ENCODE measurements at places on chromosomes 4 and X.

DNA sequence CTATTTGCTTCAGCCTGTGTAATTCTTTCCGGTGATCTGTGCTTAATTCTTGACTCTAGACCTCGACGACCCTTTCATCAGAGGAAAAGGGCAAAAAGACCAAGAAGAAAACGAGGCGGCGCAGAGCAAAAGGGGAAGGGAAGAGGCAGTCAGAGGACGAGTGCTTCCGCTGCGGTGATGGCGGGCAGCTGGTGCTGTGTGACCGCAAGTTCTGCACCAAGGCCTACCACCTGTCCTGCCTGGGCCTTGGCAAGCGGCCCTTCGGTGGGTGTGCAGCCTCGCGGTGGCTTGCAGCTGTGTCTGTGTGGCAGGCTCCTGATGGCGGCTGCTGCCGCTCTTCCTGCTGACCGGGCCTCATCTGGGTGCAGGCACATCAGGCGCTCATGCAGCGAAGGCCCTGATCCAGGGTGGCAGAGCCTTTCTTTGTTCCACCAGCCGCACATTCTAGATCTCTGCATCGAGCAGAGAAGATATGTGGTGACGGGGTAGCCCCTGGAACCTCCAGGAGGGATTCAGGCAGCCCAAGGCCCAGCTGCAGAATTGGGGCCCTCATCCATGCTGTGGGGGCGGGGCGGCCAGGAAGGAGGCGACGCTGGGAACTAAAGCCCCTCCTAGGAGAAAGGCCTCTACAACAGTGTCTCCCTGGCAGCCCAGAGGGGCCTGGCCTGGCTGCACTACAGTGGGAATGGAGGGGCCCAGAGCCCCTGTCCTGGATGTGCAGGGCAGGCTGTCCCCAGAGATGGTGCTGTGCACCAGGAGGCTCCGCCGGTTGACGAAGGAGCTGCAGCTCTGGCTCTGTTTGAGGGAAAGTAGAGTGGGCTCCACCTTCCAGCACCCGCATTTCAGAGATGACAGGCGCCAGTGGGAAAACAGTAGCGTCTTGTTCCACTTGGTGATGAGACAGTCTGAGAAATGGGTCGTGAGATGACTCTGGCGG is 32.1 kb downstream of the NELFA start:
- DNase-seq = no peak

- DNase-seq = no peak
These were observed 180.4 kb upstream of the HHIP start for GRCh38 chr4:144465546-144465945.

- DNase-seq = no peak
These were observed 112.9 kb upstream of the VCX start for GRCh38 chrX:7730071-7730470.

GRCh38 chr4:152155070-152155469 is 380.8 kb downstream of the FBXW7 start:
- no peak for DNase-seq

- DNase-seq = no peak
These were observed 41.3 kb upstream of the TXK start for GRCh38 chr4:48175328-48175727.

DNA sequence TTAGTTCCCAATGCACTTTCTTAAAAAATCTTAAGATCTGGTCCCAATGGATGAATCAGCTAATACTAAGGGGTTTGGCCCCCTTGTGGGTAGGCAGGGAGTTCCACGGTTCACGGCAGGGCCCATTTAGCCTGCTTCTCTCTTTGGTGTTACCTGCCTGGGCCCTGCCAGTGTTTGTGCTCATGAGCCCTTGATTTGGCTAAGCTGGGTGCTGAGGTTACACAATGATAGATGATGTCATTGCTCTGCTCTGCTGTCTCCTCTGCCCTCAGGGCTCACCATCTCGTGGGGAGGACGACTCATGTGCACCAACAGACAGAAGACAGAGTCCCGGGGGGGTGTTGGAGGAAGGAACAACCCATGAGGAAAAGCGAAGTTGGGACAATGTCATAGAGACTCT is 24.4 kb downstream of the RTL5 start:
- no peak for DNase-seq

- DNase-seq = no peak
These were observed 67.5 kb downstream of the PPEF2 start for GRCh38 chr4:75834772-75835154.

DNA sequence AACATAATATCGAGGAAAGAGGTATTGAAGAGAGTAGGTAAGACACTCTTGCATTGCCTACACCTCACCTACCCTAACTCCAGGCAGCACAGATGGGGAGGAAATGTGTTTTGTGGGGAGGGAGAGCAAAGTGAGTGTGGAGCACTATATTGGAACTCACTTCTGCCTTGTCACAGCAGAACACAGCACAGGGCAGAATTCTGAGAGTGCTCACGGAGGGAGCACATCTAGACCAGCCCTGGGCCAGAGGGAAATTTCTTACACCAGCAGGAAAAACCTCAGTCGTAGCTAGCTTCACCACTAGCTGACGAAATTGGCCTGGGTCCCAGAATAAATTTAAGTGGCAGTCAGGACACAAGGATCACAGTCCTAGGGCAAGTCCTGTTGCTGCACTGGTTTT is 517.3 kb downstream of the TMA16 start:
- no peak for DNase-seq

GRCh38 chr4:48432017-48432416 is 51.1 kb upstream of the SLC10A4 start:
- DNase-seq = no peak

GRCh38 chr4:36332782-36333131 is 51.3 kb downstream of the DTHD1 start:
- no peak for DNase-seq

- no peak for DNase-seq
These were observed 690 bp upstream of the NEIL3 start for GRCh38 chr4:177308847-177309521.

GRCh38 chr4:166422475-166422874 is 549.4 kb downstream of the TLL1 start:
- no peak for DNase-seq

DNA sequence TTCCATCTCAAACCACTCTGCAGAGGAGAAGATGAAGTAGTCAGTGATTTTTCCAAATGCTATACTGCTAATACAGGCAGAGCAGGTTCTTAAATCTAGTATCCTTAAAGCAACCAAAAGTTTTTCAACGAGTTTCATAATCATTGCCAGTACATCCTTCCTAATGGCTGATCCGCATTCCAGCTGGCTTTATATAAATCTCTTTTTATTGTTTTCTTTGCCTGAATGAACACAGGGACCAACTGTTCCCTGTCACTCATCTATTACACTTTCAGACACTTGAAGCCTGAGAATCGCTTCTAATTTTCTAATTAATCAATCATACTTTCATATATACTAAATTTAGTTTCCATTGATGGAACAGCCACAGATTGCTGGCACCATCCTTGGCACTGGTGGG is 508.6 kb downstream of the RAB28 start:
- DNase-seq = no peak

- DNase-seq = peak; percentile 26
These were observed 51.2 kb upstream of the KLF3 start for GRCh38 chr4:38612646-38613414.

DNA sequence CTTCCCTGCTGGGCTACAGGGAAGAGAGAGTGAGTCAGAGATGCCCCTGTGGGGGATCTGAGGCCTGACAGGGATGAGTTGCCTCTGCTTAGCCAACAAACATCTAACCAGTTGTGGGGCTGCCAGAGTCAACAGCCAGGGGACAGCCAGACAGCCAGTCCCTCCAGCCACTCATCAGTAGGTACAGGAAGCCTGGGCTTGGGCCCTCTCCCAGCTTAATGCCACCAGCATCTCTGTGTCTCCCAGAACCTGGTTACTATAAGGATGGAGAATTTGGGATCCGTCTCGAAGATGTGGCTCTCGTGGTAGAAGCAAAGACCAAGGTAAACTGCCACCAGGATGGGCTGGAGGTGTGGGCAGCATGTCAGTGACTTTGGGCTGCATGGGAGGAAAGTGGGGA is 17.3 kb upstream of the SASH3 start:
- DNase-seq = no peak

DNA sequence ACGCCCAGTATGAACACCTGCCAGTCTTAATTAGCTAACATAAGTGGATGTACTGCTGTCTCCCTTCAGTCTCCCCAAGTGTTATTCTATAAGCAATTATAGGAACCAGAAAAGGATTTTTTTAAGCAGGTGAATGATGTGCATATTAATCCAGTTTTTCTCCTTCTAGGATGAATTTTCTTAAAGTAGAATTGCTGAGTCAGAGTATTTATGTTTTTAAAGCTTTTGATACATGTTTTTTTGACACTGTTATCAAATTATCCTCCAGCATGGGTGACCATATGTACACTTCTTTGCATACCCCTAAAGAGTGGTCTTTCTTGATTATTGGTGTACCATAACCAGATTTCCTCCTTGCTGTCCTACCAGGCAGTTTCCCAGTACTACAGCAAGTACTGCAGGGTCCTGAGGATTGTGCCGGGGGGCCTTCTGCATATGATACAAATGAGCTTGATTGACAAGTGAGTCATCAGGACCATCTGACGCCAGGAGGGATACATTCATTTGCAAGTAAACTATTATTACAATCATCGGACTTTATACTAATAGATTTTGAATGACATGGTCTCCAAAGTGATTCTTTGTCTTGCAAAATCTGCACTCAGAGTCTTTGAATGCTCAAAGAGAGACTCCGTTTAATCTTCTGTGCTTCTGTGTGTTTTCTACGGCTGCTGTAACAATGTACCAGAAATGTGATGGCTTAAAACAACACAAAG is 10.7 kb upstream of the PCYT1B start:
- DNase-seq = no peak

DNA sequence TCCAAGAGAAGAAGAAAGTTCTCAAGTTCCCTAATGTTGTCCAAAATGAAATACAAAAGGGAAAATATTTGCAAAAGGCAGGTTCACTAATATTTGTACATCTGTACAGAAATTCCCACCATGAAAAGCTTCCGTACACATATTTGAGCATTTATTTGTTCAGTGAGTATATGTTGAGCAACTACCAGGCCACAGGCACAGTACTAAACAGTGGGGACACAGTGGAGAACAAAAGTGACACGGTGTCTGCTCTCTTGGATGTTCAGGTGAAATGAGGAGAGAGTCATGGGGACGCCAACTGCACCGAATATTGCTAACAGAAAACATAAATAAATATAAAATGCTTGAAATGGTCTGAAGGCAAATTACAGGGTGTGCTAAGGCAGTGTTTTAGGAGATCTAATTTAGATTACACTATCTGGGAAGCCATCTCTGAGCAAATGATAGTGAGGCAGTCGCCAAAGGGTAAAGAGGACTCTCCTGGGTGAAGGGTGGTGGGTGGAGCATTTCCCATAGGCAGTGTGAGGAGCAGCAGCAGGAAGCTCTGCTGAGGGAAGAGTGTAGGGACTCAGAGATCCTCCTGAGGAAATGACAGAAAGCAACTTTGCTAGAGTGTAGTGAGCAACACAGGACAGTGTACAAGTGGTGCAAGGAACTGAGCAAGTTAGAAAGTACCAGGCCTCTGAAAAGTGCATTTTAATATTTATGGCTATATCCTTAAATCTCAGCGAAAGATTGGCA is 375.2 kb downstream of the GALNTL6 start:
- DNase-seq = no peak

DNA sequence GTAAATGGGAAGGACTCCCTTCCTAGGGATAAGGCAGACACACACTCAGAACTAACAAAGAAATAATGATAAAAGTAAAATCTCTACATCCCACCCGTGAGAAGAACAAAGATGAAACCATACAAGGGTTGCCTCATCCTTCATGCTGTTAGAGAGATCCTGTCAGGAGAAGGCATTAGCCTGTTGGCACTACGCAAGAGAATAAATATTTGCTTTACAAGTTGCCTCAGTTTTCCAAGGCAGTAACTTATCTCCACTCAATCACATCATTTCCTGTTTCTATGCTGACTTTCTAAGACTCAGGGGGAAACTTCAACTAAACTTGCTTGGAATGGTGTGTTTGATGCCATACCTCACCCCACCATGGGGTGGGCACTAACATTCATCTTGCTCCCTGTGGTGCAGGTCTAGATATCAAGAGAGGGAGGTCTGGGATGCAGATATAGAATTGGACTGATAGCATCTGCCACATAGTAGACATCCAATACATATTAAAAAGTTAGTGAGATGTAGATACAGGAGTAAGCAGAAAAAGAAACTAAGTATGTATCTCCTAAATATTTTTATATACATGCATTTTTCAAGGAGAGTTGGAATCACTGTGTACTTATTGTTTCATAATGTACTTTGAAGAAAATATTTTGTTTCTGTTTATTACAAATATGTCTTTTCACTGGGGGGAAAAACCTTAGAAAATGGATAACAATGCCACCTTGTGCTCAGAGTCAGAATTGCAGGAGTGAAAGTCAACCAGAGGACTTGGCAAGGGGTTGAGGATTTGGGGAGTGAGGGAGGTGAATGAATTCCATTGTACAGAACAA is 57.2 kb upstream of the BEX4 start:
- peak; percentile 68 for DNase-seq

DNA sequence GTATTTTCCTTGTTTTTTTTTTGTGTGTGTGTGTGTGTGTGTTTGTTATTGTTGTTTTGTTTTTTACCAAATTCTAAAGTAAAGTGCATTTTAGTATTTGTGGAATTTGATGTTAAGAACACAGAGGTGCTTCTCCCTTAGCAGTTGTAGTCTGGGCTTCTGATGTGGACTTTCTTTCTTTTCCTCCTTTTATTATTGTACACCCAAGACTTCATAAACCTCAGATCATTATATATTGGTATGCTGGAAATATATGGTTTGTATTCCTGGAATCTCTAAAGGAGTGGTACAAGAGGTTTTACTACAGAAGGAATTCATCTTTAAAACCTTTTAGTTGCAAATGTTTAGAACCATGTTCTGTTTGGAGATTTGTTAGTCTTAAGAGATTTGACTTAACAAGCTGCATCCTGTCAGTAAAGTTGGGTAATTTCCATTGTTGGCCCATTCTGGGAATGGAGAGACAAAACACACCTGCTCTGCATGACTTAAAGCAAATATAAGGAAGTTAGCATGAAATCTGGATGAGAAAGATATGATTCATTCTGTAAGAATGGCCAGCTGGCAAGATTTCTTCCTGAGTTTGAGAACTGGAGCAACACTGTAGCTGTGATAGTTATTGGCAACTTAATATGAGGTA is 64.0 kb downstream of the SMAD1 start:
- DNase-seq = no peak

DNA sequence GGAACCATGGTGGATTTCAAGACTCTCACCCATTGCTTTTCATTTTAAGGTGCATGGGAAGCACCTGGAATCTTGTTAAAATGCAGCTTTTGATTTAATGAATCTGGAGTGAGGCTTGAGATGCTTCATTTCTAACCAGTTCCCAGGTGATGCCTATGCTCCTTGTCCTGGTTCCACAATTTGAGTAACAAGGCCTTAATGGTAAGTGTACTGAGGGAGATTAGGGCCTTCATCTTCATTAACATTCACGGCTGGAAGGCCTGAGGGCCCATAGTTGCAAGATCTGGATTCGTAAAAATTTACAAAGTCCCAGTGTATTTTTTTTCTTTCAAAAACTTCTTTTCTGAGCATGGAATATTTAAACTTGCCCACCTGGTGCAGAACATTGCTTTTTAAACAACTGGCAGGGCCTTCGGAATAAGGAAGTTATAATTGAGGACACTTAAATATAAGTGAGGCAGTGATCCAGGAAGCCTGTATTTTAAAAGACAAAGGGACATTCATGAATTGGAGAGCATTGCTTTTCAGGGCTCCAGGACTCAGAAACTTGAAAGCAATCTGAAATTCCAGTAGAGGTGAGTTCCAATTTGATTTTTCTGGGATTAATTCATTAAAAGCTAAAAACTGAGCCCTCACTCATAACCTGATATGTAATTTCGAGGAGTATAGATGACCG is 77.8 kb downstream of the NPNT start:
- DNase-seq = no peak

All from globus pallidus (tissue), 1 donor.